Natural killer cell treated with Interleukin-12 subunit alpha and Interleukin-12 subunit beta and Interleukin-15 and Interleukin-18, amount 100 ng/mL, for 72 hours (primary cell): ENCODE measurements at places on chromosomes 12 and 14.

DNA sequence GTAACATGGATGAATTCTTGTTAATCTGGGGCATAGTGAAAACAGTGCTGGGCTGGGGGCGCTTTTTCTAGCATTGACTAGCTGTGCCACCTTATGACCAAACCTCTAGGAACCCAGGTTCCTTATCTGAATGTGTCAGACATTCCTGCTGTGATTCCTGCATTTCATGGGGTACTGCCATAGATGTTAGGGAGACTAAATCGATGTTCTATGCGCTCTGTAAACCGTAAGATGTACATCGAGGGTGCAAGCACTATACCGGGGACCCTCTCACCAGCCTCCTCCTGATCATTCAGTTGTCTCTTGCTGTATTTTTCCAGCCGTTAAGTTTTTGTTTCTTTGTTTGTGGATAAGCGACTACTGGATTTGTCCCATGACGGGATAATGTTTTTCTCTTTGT lies 170.9 kb upstream of the PARP11 start:
- peak; percentile 40 for DNase-seq

DNA sequence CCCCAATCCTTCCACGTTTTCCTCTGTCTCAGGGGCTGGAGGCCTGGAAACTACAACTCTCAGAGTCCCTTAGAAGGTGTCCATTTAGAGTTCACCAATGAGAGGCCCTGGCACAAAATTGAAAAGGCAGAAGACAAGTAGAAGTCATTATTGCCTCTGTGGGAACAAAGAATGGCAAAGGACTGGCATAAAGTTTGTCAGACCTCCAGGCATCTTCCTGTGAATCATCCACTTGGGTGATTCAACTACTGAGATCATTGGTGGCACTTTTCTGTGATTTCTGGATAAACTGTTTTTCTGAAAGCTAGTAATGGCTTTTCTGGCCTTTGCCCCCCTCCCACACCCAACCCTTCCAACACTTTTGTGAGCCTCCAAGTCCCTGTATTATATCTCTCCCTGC lies 42.6 kb upstream of the C12orf42 start:
- DNase-seq = no peak

DNA sequence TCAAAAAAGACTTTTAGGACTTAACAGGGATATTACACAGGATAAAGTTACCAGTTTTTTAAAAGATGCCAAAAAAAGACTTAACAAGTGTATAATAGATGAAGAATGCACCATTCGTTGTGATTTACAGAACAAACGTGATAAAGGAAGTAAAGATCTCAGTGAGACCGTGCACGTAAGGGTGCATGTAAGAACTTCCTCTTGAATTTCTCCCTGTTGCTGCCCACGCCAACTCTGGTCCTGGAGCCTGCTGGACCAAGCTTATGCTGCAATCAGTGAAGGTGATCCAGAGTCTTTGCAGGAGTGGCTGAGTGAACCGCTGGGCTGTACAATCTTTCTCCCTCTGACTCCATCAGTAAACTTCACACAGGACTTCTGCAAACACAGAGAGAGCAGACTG lies 593.7 kb downstream of the TMEM121 start:
- no peak for DNase-seq

DNA sequence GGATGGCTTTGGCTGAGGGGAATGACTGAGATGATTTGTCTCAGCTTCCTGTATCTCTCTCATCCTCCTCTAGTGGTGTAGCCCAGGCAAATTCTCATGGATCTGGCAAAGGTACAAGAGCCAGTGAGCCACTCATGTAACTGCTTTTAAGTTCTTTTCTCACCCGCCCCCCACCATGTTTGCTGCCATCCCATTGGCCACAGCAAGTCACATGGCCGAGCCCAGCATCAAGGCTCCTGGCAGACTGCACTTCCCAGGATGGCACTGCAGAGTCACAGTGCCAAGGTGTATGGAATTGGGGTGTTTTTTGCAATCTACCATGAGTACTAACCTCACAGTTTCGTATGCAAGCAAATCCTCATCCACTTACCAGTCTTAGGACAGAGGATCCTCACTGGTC lies 50.9 kb downstream of the CHST11 start:
- no peak for DNase-seq

DNA sequence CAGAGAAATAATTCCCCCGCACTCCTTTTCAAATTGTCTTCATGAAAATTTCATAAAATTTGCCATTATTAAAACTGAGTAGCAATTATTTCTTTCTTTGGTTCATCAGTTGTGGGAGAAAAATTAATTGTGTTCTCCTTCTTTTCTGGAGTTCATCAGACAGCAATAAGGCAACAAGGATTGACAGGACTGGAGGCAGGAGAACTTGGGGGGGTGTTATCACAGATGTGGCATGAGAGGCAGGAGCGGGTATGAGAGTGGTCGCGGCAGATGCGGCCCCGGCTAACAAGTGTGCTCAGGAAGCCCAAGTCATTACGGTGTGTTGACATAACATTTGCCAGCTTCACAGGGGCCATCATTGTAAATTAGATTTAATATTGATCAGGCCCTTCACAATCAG lies 306.6 kb upstream of the TMPO start:
- no peak for DNase-seq

DNA sequence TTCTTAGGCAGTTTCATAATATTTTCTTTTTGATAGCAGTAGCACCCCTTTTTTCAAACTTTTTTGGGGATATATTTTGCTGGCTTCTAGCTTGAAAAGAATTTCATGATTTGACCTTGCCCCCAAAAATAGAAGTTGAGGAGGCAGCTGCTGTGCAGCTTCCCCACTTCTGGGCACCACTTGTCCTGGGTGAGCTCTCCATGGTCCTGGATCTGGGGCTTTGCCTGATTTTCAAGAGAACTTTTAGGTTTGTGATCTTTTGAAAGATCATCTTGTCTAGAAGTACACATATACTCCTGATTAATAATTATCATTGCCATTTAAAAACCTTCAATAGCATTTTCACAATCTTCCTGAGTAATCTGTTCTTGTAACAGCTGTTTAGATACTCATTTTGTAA lies 271.6 kb downstream of the NPAS3 start:
- DNase-seq = no peak

DNA sequence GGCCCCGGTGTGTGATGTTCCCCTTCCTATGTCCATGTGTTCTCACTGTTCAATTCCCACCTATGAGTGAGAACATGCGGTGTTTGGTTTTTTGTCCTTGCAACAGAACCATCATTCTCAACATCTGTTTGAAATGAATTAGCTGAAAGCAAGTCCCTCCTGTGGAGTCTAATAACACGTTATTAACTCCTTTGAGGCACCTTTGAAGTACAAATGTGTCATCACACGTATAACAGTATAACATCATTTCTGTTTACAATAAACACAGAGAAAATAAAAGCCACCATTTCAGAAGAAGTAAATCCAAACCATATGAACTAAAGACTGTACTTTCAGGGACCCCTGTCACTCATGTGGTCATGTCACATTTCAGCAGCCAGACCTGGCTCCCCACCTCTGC lies 198.5 kb downstream of the STXBP6 start:
- no peak for DNase-seq

- DNase-seq = no peak
Observed at GRCh38 chr12:15033641-15034040, 60.8 kb downstream of the PDE6H start.

DNA sequence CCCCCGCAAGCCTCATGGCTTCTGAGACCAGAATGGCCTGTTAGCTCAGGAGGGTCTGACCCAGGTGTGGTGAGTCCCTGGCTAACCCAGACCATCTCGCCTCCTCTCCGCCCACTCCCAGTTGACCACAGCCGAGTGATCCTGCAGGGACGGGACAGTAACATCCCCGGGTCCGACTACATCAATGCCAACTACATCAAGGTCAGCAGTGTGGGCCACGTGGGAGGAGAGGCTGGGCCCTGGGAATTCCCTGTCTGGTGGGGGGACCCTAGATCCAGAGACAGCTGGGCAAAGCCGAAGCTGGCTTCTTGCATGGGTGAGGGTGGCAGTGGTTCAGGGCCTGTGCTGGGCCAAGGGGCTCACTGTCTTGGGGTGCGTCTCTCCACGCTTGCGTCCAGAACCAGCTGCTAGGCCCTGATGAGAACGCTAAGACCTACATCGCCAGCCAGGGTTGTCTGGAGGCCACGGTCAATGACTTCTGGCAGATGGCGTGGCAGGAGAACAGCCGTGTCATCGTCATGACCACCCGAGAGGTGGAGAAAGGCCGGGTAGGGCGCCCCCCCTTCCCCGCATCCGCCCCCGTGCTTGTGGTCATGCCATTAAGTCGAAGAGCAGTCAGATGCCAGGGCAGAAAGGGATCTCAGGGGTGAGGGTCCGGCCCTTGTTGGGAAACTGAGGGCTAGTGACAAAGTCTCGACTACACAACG lies 5.0 kb downstream of the PTPN6 start:
- no peak for DNase-seq

DNA sequence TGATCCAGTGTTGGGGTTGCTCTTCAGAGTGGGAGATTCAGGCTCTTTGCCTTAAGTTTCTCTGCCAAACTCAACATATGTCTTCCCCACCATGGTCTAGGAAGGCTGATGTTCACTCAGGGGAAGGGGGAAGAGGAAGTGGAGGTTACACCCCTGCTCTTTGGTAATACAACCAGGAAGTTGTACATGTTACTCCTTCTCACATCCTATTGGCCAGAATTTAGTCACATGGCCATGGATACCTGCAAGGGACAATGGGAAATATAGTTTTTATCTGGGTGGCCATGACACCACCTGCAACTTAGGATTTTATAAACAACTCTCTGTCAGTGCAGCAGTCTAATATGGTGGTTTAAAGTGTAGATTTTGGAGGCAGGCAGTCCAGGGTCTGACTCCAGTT lies 150.9 kb downstream of the TBX5 start:
- no peak for DNase-seq

DNA sequence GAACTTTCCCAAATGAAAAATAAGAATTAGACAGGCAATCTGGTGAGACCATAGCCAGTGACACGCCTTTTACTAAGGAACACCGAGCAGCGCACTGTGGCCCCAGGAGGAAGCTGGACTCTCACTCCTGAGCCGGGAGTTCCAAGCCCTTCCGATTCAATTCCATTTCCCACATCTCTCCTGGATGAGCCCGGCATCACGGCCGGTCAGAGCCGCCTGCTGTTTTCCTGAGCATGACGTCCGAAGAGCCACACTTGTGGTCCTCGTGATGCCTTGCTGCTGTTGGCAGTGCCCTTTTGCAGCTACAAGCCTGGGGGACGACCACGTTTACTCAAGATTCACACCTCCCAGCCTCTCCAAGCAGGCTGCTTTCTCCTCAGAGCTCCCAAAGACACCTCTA lies 40.8 kb downstream of the FBXL14 start:
- DNase-seq = no peak

- no peak for DNase-seq
Observed at GRCh38 chr12:75825686-75826085, 205.9 kb downstream of the PHLDA1 start.

- DNase-seq = no peak
Observed at GRCh38 chr14:67538501-67538900, 5.4 kb downstream of the PLEKHH1 start.

DNA sequence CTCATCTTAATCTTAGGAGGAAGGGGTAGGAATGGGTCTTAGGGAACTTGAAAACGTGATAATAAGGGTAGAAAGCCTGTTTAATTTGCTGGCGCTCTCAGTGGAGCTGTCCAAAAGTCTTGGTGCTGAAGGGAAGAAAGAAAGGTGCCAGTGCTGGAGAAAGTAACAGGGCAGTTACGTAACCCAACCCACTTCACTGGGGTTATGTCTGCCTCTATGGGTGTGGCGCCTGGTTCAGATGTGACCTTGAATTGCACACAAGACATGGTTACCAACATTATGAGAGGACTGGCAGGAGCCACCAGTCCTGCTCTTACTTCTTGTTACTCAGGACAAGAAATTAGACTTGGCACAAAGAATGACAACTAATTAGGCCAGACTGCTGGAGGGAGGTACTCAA lies 18.6 kb upstream of the GPATCH2L start:
- DNase-seq = no peak

- no peak for DNase-seq
Observed at GRCh38 chr12:40647651-40648050, 44.6 kb upstream of the CNTN1 start.

GRCh38 chr12:101783838-101784237 lies 44.6 kb upstream of the SYCP3 start:
- DNase-seq = no peak

GRCh38 chr14:32417956-32418552 lies 89.0 kb downstream of the AKAP6 start:
- no peak for DNase-seq

DNA sequence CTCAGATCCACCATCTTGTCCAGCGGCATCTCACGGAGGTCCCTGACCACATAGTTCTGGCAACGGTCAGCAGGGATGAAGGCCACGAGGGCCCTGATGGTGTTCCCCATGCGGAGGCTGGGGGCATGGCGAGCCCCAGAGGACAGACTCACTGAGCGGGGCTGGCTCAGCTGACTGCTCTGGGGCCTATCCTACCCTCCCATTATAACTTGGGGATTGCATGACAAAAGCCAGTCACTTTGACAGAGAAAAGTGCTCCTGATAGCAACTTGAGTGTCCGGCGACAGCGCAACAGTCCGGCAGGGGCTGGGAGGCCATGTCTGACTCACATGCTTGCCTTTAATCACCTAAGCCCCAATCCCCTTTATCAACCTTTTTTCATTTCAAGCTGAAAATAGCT lies at the start of gene LRRC10:
Gene LRRC10 (minus strand): TSS at position 179 of the 400 bp plus-strand sequence. CDS start 69 bp downstream, at position 110.
- DNase-seq = no peak

- DNase-seq = no peak
Observed at GRCh38 chr12:82740129-82741000, 53.7 kb downstream of the TMTC2 start.

GRCh38 chr14:87111741-87112140 lies 881.2 kb downstream of the GALC start:
- DNase-seq = no peak

- DNase-seq = no peak
Observed at GRCh38 chr12:18754124-18754707, 16.3 kb downstream of the CAPZA3 start.

- no peak for DNase-seq
Observed at GRCh38 chr14:51533872-51534553, 117.7 kb upstream of the FRMD6 start.

DNA sequence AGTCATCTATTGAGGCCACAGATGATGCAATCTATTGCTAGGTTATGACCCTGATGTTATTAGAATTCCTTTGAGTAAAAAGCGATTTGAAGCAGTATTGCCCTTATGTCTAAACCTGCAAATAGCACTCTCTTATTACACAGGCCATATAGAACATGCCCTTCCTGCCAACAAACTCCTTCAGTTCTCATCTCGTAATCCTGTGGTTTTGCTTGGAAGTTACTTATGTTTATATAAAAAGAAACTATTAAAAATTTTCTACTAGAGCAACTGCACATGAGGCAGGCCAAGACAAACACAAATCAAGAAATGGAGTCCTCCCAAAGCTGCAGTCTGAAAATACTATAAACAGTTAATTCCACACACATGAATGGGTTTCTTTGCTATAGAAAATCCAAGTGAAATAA lies 1200.2 kb downstream of the LRFN5 start:
- no peak for DNase-seq

- DNase-seq = no peak
Observed at GRCh38 chr14:95537298-95538089, 2.6 kb downstream of the GLRX5 start.

DNA sequence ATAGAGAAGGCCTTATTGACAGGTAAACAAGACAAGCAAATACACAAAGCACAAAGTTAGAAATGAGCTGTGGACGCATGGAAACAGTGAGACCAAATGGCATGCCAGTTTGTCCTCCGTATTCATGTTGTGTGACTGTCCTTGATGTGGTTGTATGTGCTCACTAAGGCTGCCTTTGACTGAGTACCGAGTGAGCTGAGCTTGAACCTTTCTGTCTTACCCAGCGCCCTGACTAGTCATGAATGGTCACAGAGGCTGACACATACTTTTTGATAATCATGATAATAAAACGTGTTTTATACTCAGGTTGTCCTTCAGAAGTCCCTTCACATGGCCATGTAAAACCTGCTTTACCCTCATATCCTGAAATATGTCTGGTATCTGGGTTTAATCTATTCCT lies 553 bp upstream of the CATSPERB start:
- no peak for DNase-seq
